A549 (cell line): ENCODE measurements at places on chromosomes 3 and 15.

DNA sequence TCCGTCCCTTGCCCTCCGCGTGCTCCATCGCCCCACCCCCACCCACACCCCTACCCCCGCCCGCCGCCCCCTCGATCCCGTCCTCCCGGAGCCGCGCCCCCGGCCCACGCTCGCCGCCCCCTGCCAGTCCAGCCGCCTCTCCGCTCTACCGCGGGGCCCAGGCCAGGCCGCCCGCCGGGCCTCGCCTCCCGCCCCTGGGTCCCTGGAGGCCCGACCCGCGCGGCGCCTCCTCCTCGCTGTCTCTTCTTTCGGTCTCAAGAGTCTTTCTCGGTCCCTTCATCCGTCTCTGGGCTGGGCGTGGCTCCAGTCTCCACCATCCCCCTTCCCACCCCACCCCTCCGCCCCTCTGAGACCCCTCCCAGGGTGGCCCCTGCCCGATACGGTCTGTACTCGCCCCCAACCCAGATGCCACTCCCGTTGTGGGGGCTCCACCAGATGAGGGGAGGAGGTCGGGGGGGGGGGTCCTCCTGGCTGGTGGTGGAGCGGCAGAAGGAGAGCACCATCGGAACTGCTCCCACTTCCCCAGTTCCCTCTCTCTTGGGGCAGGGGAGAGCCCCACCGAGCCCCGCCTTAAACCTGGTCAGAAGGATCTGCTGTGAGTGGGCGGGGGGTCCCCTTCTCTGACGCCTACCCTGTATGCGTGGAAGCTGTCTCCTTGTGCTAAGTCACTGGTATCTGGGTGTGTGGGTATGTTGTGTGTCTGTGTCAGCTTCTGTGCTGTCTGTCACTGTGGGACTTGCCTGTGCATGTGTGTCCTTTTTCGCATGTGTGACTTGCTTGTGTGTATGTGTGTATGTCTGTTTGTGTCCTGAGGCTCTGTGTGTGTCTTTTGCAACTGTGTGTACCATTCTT is 1.0 kb downstream of the PRKCD start:
- peak; percentile 33 for DNase-seq

DNA sequence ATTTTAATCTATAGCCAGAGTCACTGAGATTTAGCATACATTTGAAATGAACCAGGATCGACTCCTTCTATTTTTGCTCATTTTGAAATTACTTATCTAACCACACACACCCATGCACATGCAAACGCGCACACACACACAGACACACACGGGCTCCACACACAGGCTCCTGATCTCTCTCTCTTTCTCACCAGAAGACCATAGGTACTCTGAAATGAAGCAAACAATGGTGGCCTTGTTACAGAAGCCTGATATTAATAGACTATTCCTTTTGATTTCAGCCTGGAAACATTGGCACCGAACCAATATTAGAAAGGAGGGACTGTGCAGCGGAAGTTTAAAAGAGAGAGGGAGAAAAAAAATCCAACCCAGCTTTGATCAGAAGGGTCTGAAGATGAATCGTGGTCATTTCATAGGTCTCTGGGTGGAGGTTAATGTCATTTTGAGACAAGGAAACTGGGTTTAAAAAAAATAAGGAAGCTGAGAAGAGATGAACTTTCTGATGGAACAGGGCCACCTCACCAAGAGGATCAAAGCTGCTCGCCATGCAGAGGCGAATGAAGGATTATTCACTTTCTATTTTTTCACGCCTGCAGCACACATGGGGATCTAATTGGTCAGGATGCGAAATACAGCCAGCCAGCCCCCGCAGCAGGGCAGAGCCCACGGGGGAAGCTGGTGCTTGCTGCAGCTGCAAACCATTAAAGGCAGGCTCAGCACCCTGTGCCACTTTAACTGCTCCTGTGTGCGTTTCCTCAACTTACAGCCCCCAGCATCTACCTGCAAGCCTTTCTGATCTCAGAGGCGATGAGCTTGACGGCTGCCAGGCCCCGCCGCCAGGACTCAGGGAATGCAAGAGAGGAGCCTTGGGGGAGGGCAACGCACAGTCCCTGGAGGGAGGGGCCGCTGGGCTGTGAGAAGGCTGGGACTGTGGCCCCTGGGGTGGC is 88.8 kb downstream of the HES1 start:
- DNase-seq = no peak

DNA sequence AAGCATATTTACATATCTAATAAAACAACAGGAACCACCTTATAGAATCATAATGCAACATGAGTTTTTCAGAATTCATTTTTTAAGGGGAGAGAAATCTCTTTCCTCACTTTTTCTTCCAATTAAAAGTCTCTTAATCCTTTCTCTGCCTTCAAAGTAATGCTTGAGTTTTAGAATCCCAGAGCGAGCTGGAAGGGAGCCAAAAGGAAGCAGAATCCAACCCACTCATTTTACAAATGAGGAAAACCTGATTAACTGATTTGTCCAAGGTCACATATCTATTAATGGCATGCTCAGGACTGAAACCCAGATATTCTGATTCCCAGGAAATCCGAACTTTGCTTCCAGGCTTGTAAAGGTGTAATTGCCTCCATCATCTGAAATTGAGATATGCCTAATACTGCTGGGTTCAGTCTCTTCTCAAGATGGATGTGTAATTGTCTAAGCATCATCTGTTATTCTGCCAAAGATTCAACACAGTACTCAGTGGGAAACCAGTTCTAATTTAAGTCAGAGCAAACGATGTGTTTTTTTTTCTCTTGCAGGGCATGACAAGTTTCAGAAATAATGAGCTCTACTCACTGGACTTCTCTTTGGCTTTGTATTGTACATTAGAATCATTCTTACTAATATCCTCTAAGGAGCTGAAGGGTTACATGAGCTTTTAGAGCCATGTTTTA is 481.4 kb upstream of the CFAP20DC start:
- DNase-seq = no peak

GRCh38 chr3:123396171-123397049 is 52.5 kb downstream of the ADCY5 start:
- DNase-seq = no peak

- no peak for DNase-seq
These were observed 9.9 kb upstream of the TRIM59 start for GRCh38 chr3:160459450-160459970.

DNA sequence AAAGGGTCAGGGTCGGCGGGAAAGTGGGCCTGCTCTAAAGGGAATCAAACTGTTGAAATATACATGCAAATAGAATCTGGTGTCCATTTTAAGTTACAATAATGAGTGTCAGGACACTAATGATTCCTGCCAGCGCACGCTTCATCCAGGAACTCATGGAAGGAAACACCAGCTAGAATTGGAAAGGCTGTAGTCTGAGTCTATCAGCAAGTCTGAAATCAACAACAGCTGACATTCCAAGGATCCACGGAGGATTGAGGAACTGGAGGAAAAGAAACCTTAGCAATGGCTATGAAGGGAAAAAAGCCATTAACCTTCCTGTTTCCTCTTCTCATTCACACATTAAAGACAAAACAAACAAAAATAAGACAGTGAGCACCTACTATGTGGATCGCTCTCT is 1063.1 kb downstream of the NTRK3 start:
- no peak for DNase-seq

DNA sequence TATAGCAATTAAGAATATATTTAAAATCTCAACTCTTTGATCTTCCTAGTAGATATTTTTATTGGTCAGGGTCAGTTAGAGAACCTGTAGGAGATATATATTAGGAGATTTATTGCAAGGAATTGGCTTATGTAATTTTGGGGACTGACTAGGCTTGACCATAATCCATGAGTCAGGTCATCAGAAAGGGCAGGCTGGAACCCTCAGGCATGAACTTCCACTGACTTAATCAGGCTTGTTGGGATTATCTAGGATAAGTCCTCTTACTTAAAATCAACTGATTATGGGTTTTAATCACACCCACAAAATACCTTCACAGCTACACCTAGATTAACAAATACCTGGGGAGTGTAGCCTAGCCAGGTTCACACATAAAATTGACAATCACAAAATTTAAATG is 156.1 kb downstream of the MYRIP start:
- DNase-seq = no peak

- DNase-seq = no peak
These were observed 17.9 kb upstream of the ICE2 start for GRCh38 chr15:60496853-60497252.

DNA sequence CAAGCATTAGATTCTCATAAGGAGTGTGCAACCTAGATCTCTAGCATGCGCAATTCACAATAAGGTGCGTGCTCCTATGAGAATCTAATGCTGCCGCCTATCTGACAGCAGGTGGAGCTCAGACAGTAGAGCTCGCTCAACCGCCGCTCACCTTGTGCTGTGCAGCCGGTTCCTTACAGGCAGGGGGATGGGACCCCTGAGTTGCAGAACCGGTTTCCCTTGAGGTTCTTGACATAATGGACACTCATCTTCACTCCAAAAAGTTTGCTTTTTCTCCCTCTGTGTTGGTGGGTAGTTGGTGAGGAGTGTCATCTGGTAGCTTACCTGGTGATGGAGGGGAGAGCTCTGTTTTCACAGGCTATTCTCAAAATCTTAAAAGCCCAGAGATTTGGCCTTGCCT is 324.0 kb upstream of the TBL1XR1 start:
- DNase-seq = no peak

GRCh38 chr3:51388286-51389029 is 2.6 kb upstream of the RBM15B start:
- DNase-seq = no peak

DNA sequence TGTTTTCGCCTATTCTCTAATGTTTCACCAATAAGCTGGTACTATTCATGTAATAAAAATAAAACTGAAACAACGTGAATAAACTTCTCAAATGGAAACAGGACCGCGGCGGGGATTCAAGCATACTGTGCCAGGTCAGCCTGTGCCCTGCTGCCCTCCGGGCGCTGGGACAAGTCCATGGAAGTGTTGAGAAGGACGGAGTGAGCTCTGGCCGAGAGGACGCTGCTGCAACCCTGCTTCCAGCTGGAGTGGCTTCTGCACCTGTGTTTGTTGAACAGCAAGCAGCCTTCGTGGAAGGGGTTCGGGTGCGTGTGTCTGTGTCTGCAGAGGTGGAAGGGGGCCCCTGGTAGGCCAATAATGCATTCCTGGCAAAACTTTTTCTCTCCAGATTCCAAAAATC is 50.0 kb upstream of the PCSK6 start:
- DNase-seq = no peak

GRCh38 chr15:58977887-58978286 is 9.6 kb upstream of the RNF111 start:
- no peak for DNase-seq

- no peak for DNase-seq
These were observed 44.7 kb downstream of the CD200 start for GRCh38 chr3:112377568-112378071.

DNA sequence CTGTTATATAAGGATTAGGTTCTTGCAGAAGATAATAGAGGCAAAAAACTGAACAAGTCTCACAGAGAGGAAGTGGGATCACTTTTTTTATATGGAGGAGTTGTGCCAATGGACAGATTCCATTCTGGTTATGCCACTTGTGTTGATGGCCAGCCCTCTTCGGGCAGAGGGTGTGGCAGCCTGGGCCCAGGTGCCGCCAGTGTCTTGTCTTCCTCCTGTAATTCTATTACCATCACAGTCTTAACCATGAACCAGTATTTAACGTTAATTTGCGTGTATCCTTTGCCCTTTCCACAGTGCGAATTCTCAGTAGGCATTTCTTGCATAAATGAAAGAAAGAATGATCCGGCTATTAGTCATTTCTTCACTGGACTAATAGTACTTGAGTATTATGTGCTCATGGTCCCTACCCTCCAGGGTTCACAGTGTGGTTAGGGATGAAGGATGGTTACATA is 7.0 kb upstream of the USP4 start:
- no peak for DNase-seq

DNA sequence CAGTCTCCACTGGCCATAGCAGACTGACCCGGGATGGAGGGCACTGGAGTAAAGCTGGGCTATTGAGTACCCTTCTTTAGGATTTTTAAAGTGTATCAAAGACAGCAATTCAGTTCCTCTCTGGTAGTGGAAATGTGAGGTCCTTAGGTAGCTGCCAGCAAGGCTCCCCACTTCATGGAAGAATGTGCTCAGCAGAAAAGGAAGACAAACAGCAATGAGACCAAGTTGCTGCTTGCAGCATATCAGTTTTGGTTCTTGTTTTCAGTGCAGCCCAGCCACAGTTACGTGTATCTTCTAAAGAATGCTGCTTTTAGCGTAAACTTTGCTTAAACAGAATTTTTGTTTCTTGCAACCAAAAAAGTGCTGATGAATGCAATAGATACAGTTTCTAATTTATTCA is 374.0 kb upstream of the CBLB start:
- no peak for DNase-seq

DNA sequence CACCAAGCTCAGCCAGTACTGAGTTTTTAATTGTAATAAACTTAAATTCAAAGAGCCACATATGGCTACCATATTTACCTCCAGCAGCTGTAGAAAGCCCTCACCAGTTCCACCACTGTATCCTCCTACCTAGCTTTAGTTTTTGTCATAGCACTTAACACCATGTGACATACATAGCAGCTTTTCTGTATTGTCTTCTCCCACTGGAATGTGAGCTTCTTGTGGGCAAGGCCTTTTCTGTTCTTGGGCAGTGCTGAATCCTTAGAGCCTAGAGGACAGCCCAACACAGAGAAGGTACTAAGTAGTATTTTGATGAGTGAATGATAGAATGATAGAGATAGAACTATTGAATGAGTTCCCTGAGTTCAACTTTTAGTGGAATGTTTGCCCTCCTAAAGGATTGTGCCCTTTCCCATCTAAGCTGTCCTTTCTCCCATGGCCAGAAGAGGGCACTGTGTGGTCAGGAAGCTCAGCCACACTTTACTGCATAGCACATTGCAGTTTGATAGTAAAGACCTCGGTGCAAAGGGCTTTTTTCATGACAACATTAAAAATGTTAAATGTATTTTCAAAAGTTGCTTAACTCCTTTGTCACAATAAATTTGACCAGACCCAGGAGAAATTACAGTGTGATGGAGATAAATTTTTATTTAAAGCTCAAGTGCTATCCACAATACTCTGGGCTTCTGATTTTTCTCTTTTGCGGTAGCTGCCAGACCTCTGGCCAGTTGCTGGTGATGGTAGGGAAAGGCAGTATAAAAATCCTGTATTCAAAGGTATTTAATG is 115.8 kb downstream of the GHSR start:
- DNase-seq = peak; percentile 41

DNA sequence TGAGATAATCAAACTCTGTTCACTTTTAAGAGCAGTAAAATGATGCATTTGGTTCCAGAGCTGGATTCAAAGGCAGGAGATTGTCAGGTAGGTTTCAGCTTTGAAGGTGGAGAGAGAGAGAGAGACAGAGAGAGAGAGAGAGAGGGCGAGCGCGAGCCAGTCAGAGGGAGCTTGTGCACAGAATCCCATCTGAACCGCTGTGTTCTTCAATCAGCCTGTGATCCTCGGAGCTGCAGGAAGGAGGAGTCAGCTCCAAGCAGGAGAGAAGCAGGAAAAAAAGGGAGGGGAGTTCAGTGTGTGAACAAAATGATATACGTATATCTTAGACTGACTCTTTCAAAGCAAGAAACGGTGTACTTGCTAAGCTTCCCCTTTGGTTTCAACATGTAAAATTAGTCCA is at the start of gene GPR149:
Gene GPR149, minus strand, starts transcription at position 177 of the 400 bp plus-strand sequence. CDS start 575 bp downstream, outside the sequence.
- DNase-seq = no peak

GRCh38 chr3:54192026-54192425 is 69.7 kb downstream of the CACNA2D3 start:
- no peak for DNase-seq
